NCI-H1694 (cell line): ENCODE measurements at places on chromosomes 2 and 18.
A peak's percentile ranks its signal among the peaks of the same experiment; 100 is the strongest.

DNA sequence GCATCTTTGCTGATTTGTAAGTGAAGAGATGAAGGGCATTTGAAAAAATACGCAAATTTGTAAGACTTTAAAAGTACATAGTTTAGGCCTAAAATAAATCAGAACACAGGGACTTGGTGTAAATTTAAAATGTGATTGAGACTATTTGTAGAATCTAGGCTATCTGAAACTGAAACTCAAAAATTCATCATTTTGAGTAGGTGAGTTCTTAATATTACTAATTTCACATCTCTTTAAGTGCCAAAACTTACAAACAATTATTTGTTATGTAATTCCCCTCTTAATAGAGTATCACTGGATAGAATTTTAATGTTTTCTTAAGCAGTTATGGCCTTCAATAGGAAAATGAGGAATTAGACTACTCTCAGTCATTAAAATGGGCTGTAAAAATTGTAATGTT, 14.0 kb upstream of the HRH4 start:
- no peak for DNase-seq

GRCh38 chr2:148483665-148484064, 160.9 kb upstream of the EPC2 start:
- peak; percentile 58 for DNase-seq

GRCh38 chr2:136164280-136164776, 46.4 kb upstream of the CXCR4 start:
- DNase-seq = no peak

DNA sequence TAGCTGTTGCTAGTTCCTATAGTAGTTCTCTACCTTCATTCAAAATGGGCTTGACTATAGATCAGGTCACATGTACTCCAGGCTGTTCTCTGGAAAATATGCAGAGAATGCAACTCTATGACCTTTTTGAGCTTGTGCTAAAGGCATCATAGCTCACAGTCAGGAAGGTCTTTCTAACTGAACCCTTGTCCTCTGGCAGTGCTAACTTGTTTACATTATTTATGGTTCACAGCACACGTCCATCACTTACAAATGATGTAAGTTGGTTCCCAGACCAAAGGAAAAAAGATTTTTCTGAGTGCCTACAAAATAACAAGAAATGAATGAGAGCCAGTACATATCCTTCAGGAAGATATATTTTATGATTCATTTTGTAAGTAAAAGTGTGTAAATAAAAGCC, 236.1 kb downstream of the GCA start:
- DNase-seq = no peak

DNA sequence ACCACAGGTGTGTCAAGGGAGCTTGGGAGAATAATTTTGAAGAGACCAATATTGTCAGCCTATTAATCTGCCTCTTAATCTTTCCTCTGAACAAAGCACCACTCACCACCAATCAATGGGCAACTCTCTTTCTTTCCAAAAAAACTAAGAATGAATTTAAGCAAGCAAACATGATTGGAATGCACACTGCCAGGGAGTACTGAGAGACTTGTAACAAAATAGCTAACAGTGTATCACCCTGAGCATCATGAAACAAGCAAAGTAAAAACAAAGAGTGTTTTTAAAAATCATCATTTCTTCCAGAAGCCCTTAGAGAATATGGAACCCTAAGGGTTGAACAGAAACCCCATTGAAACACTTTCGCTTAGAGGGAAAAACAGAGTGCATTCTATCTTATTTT, 299.7 kb downstream of the DSEL start:
- no peak for DNase-seq

DNA sequence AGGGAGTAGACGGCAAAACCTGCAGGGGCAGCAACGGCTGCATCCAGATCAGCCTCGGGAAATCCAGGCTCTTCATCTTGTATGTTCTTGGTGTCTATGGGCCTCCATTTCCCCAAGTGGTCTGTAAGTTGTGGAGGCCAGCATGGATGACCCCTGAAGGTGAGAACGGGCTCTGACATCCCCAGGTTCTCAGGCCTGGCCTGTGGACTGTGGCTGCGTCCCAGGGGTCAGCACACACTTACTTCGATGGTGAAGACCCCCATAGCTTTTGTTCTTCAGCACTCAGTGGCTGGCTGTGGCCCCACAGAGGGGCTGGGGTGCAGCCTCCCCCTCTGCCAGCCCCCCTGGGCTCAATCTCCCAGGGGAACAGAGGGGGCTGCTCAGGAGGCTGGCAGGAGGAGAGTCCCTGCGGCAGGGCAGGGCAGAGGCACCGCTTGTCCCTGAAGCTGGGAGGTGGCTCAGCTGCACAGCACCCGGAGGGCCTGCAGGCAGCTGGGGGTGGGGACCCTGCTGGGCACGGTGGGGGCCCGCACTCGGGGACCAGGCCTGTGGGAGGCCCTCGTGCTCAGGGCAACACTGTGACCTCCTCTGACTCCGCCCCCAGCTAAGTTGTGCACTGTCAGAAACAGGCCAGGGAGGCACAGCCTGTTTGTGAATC, 3.8 kb downstream of the SLC66A3 start:
- DNase-seq = no peak

- DNase-seq = no peak
Measured at GRCh38 chr18:26014462-26014861, 76.0 kb downstream of the SS18 start.

DNA sequence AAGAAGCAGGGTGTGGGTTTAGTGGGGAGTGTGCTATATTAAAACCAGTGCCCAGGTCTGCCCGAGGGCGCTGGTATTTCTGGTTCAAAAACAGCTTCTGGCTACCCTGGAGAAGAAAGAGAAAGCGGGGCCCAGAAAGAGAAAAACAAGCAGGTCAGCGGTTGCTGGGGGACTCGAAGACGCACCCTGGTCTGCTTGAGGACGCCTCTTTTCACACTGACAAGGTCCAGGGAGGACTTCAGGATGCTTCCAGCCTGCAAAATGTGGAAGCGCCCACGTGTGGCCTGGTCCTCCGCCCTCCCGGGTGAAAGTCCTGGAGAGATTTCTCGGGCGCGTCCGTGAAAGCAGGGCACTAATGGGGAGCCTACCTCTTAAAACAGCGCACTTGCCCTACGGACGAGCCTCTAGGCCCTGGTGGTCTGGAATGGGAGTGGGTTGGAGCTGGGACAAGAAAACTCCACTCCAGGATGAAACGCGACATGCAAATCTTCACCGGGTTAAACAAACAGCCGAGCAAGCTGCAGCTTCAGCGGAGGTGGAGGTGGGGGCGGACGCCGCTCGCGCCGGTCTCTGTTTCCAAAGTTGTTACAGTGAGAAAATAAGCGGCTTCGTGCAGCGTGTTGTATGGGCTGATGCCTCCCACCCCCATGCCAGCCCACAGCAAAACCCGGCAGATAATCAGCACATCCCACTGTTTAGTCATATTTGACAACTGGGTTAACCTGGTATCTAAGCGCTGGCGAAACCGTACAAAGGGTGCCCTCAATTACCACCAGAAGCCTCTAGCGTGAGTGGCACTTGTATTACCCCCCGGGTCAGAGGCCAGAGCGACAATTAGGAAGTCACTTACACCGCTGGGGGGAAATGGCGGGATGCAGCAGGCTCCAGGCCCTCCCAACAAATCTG, 1.1 kb upstream of the SP9 start:
- DNase-seq = no peak

- DNase-seq = no peak
Measured at GRCh38 chr2:24471662-24472061, 19.4 kb upstream of the NCOA1 start.

DNA sequence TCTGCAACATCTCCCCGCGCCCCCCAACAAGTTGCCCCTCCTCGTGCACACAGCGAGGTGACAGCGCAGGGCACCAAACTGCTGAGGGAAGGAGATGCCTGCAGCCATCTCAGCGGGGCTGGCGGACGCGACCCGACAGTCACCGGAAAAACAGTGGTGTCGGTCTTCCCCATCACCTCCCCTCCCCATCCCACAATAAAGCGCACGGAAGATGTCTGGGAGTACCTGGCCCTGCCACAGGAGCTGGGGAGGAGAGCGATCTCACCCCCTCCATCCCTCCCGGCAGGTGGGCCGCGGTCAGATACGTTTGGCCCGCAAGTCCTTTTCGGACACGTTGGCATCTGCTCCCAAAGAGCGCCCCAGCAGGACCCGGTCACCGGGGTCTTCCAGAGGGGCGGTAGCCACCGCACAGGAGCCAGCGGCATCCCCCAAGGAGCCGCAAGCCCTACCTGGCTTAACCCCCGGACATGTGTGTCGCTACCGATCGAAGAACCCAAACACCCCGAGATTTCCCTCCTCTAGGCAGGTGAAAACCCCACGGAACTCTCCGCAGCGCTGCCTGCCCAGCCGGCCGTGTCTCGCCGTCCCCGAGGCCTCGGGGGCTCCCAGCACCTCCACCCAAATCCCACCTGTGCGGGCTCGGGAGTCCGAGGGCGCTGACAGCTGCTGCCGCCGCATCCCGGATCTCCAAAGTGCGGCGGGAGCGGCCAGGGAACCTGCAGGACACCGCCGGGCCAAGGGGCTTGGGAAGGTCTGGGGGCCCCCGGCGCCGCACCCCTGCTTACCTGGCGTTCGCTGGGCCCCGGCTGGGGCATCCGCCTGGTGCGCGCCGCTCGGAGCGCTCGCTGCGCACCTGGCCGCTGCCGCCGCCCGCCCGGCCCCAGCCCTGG, 657 bp downstream of the ATP8B1 start:
- no peak for DNase-seq

- DNase-seq = peak; percentile 20
Measured at GRCh38 chr2:218607436-218608115, at the start of gene PLCD4. PLCD4 (plus strand) TSS chr2:218607899; CDS start chr2:218615740, 7,841 bp downstream.

GRCh38 chr2:203798296-203799087, 69.1 kb upstream of the CTLA4 start:
- no peak for DNase-seq

DNA sequence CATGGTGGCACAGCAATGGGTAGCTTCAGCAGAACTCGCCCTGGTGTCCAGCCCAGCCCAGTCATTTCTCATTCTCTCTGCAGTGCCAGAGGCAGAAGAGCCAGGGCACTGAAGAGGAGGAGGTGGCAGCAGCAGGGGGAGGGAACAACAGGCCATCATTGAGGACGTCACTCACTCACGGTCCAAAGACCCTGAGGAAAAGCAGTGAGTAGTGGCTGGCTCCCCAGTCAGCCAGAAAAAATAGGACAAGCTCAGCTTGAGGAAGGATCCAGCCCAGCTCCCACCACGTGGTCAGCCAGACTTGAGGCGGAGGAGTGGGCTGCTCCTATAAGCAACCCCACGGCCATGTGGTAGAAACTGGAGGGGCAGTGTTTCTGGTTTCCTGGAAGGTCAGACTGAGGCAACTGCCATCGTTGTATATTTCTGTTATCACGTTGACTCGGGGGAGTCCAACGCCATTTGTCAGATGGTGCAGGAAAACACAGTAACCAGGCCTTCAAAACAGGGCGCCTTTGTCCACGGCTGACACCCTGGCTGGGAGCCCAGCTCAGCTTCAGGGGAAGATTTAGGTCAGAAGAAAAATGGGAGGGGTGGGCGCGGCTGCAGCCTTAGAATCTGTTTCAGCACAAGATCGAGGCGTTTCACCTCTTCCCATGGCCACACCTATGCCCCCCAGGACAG, 19.0 kb upstream of the TMEM247 start:
- DNase-seq = no peak

- DNase-seq = no peak
Measured at GRCh38 chr2:180876506-180876905, 103.9 kb upstream of the UBE2E3 start.

DNA sequence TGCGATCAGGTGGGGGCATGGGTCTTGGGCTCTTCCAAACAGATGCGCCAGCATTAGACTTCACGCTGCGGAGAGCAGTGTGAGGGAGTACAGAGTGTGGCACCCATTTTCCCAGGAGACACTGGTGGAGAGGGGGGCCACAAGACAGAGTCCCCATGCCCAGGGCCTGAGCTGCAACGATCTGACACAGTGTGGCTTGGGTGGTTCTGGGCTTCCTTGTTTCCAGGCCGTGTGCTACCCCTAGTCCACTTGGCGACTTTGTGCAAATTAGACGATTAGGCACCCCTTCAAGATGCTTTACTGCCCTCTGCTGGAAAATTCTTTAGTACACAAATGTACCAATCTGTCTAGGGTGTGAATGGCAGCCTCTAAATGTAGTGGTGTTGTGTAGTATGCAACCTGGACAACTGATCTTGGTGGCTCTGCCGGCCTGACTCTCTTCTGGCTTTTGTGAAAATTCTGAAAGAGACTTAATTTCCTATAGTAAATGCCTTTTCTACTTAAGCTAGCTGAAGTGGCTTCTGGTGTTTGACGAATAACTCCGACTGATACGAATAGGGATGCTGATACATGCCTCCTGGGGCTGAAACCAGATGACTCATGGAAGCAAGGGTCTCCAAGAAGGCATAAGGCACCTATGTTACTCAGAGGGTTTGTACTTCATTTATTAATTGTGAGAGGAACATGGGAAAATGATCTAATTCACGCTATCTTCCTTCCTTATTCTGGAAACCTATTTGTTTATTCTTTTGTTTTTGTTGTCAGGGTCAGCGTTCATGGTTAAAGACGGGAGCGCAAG, 92.3 kb upstream of the SMAD2 start:
- peak; percentile 80 for DNase-seq

- no peak for DNase-seq
Measured at GRCh38 chr2:206713746-206714145, 4.5 kb downstream of the DYTN start.

DNA sequence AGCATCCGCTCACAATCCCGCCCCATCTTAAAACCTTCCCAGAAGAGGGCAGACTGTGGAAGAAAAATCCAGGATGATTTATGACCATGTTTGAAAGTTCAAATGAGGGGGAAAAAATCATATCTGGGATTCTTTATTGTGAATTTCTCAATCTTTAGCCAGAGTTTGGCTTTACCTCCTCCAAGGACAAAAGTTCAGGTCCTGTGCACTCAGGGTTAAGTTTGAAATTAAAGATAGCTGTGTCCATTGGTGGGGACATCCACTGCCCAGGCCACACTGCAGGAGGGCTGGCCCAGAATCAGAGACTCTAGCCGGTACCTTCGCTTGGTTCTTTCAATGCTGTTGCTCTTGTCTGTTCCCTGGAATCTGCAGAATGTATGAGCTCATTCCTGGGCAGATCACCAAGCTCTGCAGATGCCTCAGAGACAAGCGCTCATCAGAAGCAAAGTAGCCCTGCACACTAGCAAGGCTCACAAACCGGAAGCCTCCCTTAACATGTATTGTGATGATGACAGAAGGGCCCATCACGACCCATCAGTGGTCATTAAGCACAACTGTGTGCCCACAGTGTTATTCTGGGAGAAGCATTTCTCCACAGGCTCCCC, 375.3 kb upstream of the KLHL29 start:
- no peak for DNase-seq
